ENCODE measurements at places on chromosomes 12 and 14. TPM values are rescaled to one million over a fixed set of nuclear protein-coding genes. Genes with fewer than 3 reads are reported as not detected.

PDZRN4 gene
- total RNA-seq = not detected

GALNT9 gene
- 6.8 TPM for total RNA-seq

C12orf54 gene
- not detected for total RNA-seq

TMEM52B gene
- total RNA-seq = 0.13 TPM

IL26 gene
- not detected for total RNA-seq

TSHR gene
- total RNA-seq = not detected

TAS2R8 gene
- not detected for total RNA-seq

GUCY2C gene
- not detected for total RNA-seq

KRT82 gene
- not detected for total RNA-seq

ACOT4 gene
- total RNA-seq = 2.1 TPM

RAD51B gene
- total RNA-seq = 2.7 TPM

HIGD1C gene
- total RNA-seq = not detected

KLRC2 gene
- total RNA-seq = 2.1 TPM

C1QL4 gene
- total RNA-seq = 4.3 TPM

NGB gene
- not detected for total RNA-seq

FGD4 gene
- total RNA-seq = 2.2 TPM
